ENCODE measurements at places on chromosomes 1 and 21.

GRCh38 chr1:184060316-184060715, 8.8 kb downstream of the TSEN15 start:
- no peak for DNase-seq

DNA sequence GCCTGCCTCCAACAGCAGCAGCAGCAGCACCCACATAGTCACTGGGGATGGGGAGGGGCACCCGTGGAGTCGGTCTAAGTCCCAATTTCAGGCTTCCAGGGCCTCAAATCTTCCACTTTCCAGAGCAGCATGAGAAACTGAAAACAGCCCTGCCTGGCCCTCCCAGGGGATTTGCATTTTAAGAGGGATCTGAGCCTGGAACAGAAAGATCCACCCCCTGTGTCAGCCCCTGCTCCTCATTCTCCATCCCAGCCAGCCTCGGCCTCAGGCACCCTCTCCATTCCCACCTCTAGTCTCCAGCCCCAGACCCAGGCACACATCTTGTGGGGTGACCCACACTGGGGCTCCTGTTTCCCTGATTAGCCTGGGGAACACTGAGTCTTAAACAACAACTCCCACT, 51.8 kb downstream of the FBXO2 start:
- DNase-seq, result no peak

- no peak for DNase-seq
Measured at GRCh38 chr1:184016169-184016568, 21.4 kb downstream of the COLGALT2 start.

DNA sequence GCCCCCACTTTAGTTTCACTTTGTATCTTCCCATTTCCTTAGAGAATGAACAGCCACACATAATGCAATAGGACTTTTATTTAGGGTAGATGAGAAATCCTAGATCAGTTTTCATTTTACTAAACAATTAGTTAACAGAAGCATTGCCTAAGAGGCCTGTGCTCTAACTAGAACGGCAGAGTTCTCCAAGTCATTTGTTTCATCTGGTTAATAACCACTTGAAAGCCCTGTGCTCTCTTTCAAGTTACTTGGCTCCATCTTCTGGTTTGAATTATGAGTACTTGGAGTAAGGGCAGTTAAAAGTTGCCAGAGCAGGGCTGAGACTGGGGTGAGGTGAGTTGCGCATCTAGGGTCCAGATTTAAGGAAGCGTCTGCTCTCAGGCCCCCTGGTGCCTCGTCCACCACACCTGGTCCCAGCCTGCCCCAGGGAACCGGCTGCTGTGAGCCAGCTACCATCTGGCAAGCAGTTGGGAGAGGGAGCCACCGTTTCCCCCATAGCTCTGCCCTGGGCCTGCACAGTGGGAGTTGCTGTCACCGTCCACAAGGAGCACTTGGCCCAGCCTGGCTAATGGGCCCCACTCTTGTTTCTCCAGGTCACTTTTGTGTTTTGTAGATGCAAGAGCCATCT, 18.1 kb upstream of the SLC44A3 start:
- DNase-seq, result no peak

- no peak for DNase-seq
Measured at GRCh38 chr1:14742181-14742980, 143.9 kb downstream of the KAZN start.

DNA sequence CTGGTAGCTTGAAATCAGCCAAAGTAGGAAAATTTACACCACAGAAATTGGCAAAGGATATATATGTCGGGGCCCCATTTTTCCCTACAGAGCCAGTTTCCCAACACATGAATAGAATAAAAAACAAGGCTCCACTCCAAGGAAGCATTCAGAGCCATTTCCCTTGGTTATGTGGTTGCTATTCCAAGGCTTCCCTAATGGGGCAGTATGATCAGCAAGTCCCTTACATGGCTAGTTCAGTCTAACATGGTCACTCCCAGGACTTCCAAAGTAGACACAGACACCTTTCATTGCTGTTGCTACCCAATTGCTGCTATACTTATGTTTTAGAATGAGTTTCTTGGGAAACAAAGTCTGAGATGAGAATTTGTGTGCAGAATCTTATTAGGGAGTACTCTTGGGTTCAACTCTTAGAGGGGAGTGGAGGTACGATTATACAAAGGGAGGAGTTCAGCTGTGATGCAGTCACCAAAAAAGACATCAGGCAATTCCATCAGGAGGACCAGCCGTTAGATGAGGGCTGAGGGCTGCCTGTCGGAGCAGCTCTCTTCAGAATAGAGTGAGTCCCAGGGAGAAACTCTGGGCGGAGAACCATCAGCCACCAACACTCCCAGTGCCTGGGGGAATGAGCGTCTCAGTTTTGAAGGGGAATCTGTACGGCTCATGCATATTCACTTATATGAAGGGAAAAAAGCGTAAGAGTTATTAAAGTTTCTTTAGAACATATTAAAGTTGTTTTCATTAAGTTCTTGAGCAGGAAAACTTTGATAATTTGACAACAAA, 92.9 kb downstream of the C21orf91 start:
- DNase-seq, result no peak

- no peak for DNase-seq
Measured at GRCh38 chr1:230686747-230687146, 27.2 kb downstream of the AGT start.

DNA sequence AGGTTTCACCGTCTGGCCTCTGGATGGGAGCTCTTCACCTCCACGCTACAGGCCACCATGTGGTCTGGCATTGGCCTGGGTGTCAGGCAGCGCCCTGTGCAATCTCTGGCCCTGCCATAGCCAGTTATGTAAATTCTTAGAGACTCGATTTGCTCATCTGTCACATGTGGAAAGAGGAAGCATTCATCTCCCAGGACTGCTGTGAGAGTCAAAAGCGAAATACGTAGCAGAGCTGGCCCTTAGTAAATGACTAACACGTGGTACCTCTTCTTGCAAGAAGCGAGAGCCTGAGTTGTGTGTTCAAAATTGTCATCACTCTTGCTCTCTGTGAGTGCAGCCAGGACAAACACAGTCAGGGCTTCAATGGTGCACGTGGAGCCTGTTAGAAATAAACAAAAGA, 159.0 kb upstream of the BACE2 start:
- no peak for DNase-seq

- DNase-seq, result no peak
Measured at GRCh38 chr1:151939779-151940178, 30.5 kb upstream of the THEM4 start.

DNA sequence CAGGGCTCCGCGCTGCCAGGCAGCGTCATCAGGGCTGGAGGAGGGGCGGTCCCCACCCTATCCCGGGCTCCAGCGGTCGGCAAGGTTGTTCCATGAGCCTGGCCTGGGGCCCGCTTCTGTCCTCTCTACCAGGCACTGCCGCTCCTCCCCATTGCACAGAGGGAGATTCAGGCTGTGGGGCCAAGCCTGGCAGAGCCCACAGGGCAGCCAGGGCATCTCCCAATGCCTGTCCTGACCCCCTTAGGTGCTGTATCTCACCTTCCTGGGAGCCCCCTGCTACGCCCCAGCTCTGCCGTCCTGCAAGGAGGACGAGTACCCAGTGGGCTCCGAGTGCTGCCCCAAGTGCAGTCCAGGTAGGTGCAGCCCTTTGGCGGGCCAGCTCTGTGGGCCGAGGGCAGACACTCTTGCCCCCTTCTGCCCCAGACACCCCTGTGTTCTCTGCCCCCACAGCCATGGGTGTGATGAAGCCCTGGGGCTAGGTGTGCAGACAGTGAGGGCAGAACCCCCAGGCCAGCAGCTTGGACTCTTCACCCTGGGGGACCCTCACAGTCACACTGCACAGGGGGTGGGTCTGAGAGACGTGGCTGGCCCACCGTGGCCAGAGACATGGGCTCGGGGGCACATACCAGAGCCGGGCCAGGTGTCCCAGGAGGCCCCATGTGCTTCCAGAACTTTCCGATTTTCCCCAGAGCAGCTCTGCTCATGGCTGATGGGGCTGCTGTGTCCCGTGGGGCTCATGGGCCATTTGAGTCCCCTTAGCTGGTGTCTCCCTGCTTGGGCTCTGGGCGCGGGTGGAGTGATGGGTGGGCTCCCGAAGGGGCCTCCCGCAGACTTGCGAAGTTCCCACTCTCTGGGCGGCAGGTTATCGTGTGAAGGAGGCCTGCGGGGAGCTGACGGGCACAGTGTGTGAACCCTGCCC, 1.6 kb downstream of the TNFRSF14 start:
- no peak for DNase-seq

GRCh38 chr1:228507961-228508652, 20.9 kb downstream of the RNF187 start:
- no peak for DNase-seq

DNA sequence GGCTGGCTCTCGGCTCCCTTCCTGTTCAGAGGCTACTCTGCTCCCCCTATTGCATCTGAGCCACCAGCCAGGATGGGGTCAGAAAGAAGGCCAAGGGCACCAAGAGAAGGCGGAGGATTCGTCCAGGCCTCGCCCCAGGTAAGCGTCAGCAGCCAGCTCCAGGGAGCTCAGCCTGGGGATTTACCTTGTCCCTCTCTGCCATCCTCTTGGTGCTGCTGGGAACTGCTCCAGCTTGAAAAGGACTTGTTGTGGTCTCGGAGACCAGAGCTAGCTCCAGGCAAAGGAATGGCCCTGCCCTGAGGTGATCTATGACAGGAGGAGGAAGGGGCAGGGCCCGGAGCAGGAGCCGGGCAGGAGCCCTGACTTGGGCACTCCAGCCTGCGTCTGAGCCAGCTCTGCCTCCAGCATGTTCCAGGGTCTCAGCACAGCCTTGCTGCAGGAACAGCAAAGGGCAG, 113.7 kb upstream of the IFFO2 start:
- DNase-seq, result no peak

DNA sequence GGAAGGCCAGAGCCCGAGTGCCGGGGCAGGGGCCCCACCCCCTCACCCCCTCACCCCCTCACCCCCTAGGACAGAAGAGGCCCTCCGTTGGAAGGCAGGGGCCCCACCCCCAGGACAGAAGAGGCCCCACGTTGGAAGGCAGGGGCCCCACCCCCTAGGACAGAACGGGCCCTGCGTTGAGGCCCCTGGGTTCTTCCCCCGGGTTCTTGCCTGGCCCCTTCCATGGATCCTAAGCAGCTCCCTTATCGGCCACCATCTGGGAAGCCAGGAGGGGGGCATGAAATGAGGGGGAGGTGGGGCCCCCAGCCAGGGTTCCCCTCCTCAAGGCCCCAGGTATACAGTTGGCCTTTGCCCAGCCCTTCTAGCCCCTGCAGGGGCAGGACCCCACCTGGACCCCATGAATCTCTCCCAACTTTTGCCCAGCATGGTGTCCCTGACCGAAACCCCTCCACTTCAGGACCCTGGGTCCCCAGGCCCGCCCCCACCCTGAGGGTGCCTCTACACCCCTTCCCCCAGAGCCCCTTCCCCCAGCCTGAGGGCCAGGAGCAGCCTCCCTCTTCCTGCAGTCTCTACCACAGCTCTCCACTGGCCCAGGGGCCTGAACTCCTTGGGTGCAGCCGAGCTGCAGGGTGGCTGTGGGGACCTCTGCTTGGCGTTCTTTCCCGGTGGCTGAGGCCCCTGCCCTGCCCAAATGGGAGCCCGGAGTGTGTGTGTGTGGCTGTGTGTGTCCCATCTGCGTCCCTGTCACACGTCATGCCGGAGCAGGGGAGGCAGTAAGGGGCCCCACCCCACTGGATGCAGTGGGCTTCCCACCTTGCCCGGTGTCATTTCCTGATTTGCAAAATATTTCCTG, 4.3 kb upstream of the VWA1 start:
- DNase-seq, result no peak

DNA sequence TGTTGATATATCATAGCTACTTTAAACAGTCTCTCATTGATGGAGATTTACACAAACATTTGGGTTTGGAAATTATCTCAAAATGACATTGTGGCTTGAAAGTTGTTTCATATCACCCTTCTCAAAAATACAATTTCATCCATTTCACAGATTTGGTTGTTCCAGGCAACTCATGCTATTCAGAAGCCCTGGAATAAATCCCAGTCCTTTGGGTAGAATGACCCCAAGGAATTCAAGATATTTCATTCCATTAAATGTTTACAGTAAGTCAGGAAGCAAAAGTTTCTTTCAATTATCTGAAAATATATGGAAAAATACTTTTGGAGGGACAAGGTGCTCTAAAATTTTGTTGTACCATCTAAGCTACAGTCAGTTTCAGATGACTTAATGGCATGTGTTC, 27.1 kb downstream of the MPZL1 start:
- no peak for DNase-seq

DNA sequence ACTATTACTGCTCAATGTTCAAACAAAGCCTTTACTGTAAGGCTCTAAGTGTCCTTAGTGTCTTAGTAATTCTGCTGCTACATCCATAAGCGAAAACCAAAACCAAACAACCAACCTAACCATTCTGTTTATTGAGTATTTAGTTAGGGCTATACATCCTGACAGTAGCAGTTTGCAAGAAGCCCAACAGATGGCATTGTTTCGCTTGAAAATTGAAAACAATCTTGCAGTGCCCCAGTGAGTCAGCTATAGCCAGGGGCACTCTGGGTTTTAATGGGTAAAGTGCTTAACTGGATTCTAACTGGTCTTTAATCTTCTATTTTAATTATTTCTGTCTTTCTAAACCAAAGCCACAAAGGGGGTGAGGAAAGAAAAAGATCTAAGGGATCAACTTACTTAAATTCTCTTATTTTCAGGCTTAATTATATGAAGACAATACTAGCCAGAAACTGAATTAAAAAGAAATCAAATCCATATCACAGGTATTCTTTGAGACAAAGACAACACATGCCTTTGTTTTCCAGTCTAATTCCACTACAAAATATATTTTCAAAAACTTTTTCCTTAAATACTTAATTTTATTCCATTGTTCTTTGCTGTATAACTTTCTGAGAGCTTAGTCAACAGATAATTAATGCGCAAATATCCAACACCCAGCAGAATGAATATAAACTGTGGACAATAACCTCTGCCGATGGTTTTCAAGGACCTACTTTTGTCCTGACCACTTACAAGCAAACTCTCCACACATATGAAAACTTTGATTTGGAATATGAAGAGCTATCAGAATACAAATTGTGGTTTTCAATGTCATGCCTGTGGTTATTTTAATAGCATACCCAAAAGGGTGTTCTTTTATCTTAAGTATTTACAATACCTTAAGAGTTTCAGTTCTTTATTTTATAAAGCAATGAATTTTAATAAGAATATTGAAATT, 15.2 kb downstream of the POGZ start:
- DNase-seq, result peak; percentile 81

DNA sequence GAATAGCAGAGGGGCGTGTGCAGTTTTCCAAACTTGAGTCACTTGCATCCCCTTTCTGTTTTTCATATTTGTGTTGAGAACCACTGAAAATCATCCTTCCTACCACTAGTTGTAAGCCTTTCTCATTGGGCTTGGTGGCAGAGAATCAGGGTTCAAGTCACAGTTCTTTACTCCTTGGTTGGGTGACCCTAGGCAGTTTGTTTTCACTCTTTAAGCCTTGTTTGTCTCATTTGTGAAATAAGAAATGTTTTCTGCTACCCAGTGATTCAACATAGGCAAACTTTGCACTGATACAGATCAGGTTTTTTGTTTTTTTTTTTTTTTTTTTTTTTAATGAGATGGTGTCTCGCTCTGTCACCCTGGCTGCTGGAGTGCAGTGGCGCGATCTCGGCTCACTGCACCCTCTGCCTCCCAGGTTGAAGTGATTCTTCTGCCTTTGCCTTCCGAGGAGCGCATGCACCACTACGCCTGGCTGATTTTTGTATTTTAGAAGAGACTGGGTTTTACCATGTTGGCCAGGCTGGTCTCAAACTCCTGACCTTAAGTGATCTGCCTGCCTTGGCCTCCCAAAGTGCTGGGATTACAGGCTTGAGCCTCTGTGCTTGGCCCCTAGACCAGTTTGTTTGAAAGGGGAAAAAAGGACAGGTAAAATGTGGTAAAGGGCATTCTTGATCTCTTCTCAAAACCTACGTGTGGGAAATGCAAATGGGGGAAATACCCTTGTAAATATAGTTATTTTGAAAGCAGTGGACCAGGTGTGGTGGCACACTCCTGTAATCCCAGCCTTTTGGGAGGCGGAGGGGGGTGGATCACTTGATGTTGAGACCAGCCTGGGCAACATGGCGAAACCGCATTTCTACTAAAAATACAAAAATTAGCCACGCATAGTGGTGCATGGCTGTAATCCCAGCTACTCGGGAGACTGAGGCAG, 3.2 kb downstream of the CLIC4 start:
- DNase-seq, result no peak

All from CD4-positive, alpha-beta T cell treated with Interleukin-15 for 4 hours (primary cell).